Stimulated activated CD8-positive, alpha-beta memory T cell treated with anti-CD3 and anti-CD28 coated beads, Interleukin-4, amount 100 ng/mL, for 24 hours (primary cell): ENCODE measurements at places on chromosomes 2 and 18.

DNA sequence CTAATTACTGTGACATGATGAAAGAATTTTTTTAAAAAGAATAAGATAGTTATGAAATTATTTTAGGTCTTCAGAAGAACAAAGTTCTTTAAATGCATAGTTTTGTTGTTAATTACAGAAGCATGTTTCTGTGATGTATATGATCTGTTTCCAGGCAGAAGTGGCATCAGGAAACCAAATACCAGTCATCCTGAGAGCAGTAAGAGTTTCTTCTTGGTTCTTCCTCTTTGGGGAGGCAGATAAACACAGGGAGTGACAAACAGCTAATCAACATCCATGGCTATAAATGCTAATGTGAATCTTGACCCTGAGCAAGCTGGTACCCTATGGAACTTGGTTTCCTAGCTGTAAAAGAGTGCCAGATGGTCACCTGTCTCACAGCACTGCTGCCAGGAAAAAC, 29.2 kb downstream of the WIPF1 start:
- no peak for DNase-seq

- no peak for DNase-seq
These were observed 13.3 kb downstream of the NPC1 start for GRCh38 chr18:23573020-23573419.

- no peak for DNase-seq
These were observed 60.8 kb downstream of the SETBP1 start for GRCh38 chr18:44741511-44741910.

- no peak for DNase-seq
These were observed 18.9 kb upstream of the SLC38A11 start for GRCh38 chr2:164974221-164974620.

- DNase-seq: no peak
These were observed 96.9 kb upstream of the ZNF397 start for GRCh38 chr18:35143622-35144596.

GRCh38 chr18:33720133-33720532, 142.1 kb downstream of the ASXL3 start:
- no peak for DNase-seq

DNA sequence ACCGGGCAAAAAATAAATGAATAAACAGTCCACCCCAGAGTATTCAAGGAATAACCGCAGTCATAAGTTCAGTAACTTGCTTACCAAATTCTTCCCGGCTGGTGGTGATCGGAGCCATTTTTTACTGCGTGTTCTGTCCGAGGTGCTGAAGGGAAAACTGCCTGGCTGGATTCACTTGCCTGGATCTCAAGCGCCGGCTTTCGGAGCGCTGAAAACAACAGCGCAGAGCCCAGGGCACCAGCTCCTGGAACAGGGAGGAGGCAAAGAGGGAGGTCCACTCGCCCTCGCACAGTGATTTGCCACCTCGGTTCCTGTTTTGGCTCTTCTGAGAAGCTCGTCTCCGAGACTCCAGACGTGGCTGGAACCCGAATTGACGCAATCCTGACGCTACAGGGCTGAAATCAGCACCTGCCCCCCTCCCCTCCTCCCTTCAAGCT, at the start of gene SYT4:
TSS of gene SYT4 (minus strand) at position 327 of the 437 bp plus-strand sequence. CDS start at position 118, 209 bp downstream.
- DNase-seq: no peak
